ENCODE measurements at places on chromosomes 13 and 19.
A peak's percentile ranks its signal among the peaks of the same experiment; 100 is the strongest.

DNA sequence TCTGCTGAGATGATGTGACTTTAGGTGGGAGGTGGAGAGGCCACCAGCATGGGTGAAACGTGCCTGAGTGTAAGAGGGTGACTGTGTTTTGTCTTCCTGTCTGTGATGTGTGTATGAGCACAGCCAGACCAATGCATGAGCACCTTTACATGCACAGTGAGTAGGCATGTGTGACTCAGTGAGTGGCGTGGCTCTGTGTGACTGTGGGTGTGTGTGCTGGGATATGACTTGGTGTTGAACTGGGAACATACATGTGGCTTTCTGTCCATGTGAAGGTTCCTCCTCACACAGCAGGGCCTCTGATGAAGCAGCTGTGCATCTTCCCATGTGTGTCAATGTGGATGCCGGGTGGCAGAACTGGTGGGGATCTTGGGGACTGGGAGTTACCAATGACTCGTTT, 19.9 kb upstream of the LGALS13 start:
- no peak for DNase-seq

DNA sequence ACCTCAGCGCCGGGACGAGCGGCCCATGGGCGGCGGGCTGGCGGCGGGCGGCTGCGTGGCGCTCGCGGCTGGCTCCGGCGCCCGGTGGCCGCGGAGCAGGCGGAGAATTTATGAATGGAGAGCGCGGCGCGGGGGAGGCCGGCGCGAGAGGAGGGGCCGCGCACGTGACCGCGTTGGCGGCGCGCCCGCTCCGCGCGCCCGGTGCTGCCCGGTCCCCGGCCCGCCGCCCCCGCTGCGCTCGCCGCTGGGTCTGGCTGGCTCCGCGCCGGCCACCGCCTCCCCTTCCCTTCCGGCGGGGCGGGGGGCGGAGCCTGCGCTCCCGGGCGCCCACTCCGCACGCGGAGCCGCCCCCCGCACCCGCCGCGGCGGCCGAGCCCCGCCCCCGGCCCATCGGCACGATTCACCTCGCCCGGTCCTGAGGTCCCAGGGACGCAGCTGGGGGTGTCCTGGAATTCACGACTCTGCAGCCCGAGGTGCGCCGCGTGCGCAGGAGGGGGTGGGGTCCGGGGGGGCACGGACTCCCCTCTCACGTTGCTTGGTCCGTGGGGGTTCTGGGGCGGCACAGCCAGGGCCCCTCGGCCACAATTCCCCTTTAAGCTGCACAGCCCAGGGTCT, at the start of gene CBARP:
CBARP (minus strand) TSS at position 252 of the 615 bp plus-strand sequence. CDS start 1,905 bp downstream, outside the sequence.
- DNase-seq = peak; percentile 59

- peak; percentile 32 for DNase-seq
Observed at GRCh38 chr19:1309977-1310852, 24.5 kb downstream of the EFNA2 start.

DNA sequence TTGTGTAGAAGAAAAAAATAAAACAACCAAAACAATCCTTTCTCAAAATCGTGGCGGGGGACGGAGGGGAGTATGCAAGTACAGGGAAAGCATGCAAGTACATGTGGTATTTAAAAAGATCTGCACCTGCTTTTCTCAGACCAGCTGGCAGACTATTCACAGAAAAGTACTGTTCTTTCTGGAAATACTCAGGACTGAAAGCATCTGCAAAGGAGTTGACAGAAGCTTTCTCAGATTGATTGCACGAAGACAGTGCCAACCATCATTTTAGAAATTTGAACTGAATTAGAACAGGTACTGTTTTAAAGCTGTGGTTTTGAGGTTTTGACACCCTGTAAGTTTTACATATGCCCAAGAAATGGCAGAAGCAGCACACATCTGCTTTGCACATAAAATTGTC, 19.8 kb upstream of the PCDH8 start:
- no peak for DNase-seq

DNA sequence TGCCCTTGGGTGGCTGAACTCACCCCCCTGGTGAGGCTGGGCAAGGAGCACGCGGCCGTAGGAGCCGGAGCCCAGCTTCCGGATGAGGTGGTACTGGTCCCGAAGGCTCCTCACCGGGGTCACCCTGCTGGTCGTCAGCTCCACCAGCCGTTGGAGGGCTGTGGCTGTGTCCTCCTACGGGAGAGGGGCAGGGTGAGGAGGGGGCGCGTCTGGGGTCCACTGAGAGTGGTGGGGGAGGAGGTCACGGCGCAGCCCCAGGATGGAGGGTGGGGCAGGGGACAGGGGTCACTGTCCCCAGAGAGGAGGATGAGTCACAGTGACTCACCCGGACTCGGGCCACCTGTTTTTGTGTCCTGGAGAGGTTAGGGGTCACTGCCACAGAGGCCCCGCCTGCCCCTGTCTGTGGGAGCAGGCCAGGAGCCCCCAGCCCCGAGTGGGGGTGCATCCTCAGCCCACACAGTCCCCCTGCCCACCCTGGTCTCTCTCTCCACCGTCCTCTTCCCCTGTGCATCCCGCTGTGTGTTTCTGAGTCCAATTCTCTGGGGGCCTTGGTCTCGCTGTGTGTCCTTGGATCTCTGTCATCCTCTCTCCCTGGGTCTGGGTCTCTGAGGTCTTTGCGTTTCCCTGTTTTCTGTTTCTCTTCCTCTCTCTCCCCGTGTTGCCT, 435 bp downstream of the SBK3 start:
- no peak for DNase-seq

DNA sequence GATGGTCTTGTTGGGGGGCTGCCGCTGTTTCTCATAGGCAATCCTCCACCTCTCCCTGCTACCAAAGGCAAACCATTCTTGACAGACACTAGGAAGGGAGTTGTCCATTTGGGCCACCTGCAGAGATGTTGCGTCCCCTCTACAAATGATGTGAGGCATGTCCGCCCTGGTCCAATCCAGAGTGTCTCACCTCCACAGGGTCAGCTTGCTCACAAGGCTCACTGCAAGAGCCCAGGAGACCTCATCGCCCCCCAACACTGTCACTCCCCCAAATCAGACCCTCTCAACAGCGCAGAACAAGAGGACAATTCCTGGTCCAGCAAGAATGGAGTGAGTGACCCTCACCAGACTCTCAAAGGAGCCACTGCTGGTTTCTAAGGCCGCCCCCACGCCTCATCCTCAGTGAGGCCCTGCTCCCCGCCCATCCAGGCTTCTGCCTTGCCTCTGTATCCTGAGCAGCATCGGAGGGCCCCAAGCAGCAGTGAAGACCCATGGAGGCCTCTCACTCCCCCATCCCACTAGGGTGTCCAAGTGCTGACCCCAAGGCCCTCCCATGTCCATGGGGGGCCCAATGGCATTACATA, 6.5 kb downstream of the HNRNPL start:
- DNase-seq = no peak

DNA sequence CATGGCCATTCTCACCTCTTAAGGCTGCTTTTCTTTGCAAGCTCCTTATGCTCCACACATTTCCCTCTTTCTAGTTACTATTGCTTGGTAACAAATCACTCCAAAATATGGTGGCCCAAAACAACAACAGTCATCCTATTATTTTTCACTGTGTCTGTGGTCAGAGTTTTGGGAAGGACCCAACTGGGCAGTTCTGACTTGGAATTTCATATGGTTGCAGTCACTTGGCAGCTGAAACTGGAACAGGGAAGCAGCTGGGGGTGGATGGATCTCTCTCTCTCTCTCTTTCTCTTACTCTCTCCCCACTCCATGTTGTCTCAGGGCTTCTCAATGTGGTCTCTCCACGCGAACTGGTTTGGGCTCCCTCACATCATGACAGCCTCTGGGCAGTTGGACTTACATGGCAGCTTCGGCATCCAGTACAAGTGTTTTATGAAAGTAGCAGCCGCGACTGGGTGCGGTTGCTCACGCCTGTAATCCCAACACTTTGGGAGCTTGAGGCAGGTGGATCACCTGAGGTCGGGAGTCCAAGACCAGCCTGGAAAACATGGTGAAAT, 39.6 kb downstream of the NUMBL start:
- no peak for DNase-seq

DNA sequence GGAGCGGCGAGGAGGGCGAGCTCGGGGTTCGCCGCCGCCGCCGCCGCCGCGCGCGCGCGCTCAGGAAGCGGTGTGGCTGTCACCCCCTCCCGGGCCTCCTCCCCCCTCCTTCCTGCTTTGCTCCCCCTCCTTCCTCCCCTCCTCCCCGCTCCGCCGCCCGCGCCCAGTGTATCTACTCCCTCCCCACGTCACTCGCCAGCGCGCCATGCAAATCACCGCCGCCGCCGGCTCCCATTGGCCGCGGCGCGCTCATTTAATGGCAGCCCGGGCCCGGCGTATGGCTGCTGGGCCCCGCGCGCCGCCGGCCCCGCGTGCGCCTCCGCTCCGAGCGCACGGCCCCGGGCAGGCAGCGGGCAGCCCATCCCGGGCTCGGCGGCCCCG, 335 bp upstream of the SOX1 start:
- peak; percentile 63 for DNase-seq

- no peak for DNase-seq
Observed at GRCh38 chr19:3565139-3565538, 7.6 kb upstream of the HMG20B start.

DNA sequence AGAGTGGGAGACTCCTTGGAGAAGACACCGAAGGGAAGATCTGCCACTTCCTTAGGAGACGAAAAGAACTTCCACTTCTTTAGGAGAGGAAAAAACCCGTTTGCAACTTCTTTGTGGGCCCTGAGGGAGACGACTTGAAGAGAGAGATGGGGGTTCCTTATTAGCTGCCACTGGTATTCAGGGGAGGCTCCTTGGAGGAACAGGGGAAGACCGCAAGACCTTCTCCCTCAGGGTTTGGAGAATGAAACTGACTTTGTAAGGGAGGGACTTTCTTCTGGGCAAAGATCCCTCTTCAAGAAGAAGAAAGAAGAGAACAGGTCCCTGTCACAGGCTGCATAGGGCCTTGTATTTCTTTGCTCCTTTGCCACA, 416 bp downstream of the BCKDHA start:
- peak; percentile 49 for DNase-seq

GRCh38 chr13:110521296-110521680, 40.2 kb downstream of the RAB20 start:
- DNase-seq = no peak

DNA sequence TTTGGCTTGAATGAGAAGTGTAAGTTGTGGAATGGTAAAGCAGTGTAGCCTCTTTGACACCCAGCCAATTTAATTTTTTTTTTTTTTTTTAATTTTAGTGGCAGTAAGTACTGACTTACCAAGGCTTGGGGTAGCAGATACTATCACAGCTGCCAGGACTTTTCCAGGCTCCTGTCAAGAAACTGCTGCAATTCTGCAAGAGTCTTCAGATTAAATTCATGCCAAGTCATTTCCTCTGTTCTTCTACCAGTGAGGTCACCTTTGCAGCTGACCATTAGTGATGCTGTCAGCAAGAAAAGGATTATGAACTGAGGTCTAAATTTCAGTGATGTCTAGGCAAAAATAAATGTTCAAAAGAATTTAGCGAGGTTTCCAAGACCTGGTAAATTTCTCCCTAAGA, 91.2 kb downstream of the GGACT start:
- DNase-seq = no peak

GRCh38 chr19:49533551-49534488, 6.0 kb downstream of the RCN3 start:
- DNase-seq = peak; percentile 87

DNA sequence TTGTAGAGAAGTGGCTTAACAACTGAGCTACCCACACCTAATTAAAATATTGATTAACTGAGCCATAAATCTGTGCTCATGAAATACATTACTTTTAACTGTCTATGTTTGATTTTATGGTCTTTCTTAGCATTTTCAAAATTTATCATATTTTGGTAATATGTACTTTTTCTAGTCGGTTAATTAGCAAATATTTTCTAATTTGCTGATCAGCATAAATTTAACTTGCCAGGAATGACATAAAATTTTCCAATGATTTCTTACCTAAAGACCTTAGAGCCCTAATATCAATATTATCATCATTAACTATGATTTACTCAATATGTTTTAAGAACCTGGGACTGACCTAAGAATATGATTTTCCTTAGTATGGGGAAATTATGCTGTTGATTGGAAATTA, 19.9 kb upstream of the COG6 start:
- DNase-seq = no peak

- no peak for DNase-seq
Observed at GRCh38 chr19:7665076-7665475, 3.8 kb upstream of the RETN start.
